Hematopoietic multipotent progenitor cell (in vitro differentiated cells): ENCODE measurements at places on chromosomes 16 and 17. TPM values are rescaled to one million over a fixed set of nuclear protein-coding genes. Genes with fewer than 3 reads are reported as not detected.

CDT1 gene
- 69.7 TPM for total RNA-seq

CHP2 gene
- not detected for total RNA-seq

DNA sequence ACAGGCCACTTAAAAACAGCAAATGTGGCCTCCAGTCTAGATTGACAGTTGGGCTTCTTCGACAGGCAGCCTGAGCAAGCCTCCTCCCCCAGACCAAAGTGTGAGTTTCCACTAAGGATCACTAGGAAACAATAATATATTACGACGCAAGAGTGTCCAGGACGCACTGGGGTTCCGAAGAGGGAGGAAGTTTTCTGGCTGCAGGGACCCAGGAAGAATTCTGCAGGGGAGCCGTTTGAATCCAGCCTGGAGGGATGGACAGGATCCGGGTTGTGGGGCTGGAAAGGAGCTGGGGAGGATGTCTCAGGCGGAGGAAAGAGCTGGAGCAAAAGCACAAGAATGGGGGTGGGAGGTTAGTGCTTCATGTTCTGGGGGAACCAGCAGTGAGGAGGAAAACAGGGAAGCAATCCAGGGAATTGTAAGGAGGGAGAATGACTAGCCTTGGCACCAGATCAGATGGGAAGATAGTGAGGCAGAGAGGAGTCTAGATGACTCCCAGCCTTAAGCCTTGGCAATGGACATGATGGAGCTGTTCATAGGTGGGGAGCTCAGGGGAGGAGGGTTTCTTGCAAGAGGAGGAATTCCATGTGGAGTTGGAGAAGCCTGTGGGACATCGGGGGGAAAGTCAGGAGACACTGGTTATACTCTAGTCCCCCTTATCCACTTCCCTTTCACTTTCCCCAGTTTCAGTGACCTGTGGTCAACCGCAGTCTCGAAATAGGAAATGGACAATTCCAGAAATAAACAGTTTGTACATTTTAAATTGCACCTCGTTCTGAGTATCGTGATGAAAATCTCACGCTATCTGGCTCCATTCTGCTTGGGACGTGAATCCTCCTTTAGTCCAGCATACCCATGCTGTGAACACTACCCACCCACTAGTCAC lies 26.6 kb downstream of the NGFR start:
- no peak for DNase-seq

- DNase-seq, result no peak
These were observed 27.0 kb downstream of the ARHGAP17 start for GRCh38 chr16:24988129-24988518.

DNA sequence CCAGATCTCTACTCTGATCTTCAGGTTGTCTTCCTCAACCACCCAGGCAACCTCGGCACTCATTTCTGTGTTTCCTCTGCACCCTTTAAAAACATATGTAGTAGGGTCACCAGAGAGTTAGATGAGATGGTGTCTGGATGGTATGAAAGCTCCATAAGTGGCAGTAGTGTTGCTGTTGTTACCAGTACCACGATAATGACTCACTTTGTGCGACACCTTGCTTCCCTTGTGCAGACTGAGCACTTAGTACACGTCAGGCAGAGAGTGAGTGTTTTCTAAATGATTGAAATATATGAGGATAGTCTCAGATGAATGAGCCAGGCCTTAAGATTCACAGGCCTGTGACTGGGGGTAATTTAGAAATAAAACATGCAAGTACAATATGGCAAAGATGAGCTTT lies 188.7 kb downstream of the MAF start:
- DNase-seq, result no peak

GRCh38 chr16:76780556-76780955 lies 410.4 kb upstream of the MON1B start:
- DNase-seq, result no peak

GRCh38 chr16:66588981-66589713 lies 9.9 kb downstream of the CMTM2 start:
- no peak for DNase-seq

- no peak for DNase-seq
These were observed 123.6 kb upstream of the MPHOSPH6 start for GRCh38 chr16:82293671-82294070.

- no peak for DNase-seq
These were observed 10.4 kb upstream of the SOX9 start for GRCh38 chr17:72110231-72110941.

DNA sequence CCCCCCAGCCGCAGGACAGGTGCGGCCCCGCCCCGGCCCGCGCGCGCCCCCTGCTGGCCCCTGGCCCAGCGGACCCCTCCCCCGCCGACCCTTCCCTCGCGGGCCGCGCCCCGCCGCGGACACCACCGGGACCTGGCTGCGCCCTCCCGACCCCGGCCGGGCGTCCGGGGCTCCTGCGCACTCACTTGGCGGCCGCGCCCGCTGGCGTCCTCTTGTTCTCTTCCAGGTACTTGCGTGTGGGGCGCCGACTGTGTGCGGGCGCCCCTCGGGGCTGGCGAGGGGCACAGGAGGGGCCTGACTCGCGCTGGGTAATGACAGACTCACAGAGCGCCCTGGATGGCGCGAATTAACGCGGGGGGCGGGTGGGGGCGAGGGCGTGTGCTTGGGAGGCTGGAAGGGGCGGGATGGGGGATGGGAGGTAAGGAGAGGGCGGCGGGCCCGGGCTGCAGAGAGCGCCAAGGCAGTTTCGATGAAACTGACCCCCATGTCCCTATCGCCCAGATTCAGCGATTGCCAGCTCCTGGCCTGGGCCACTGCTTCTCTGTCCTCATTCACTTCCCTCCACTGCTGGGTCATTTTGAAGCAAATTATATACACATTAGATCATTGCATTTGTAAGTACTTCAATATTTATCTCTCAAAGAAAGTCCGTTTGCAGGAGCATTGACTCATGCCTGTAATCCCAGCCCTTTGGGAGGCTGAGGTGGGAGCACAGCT lies 445 bp upstream of the DBNDD1 start:
- DNase-seq, result peak; percentile 56
